ENCODE measurements at places on chromosomes 11 and 22.

DNA sequence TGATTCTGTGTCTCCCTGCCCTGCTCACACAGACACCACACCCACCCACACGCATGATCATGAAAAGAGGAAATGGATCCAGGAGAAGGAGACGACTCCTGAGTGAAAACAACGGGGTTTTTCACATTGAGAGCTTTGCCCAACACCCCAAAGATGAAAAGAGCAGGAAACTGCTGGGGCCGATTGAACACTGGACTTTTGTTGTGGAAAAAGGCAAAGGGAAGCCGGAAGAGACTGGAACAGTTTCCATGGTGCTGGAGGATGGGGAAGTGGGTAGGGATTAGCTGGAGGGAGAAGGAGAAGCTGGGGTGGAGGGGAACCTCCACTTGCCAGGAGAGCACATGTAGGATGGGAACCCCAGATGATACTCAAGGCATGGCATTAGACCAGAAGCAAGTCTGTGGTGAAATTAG, 5.2 kb upstream of the SLC43A3 start:
- no peak for DNase-seq

- no peak for DNase-seq
These were observed 38.2 kb upstream of the LYVE1 start for GRCh38 chr11:10606536-10607208.

- no peak for DNase-seq
These were observed 870.6 kb upstream of the LRRC4C start for GRCh38 chr11:42329929-42330565.

DNA sequence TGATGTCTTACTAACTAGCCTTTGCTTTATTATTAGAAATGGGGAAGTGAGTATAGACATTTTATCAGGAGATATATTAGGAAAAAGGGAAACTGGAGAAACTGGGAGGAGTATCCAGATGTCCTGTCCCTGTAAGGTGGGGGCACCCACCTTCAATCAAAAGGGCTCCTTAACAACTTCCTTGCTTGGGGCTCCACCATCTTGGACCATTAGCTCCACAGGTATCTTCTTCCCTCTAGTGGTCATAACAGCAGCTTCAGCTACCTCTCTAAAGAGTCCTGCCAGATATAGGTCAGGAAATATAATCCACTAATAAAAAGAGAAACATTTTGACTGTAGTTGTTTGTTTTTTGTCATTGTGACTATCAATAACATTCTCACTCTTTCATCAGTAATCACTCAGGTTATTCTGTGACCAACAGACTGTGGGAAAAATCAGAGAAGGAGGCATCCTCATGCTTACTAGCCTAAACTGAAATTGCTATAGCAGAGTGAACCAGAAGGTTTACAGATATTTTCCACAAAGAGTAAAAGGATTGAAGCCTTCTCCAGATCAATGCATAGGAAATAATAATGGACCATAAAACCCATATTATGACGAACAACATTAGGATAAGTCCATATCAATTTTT, 10.4 kb downstream of the OR51B4 start:
- DNase-seq, result no peak

- DNase-seq, result no peak
These were observed 291.5 kb downstream of the SWAP70 start for GRCh38 chr11:9955391-9955790.

- DNase-seq, result no peak
These were observed 23.5 kb downstream of the MUC6 start for GRCh38 chr11:1012740-1013630.

- no peak for DNase-seq
These were observed at the start of gene FREY1 for GRCh38 chr11:45906965-45907611. Gene FREY1, minus strand, starts transcription at chr11:45907271. Its CDS starts 26 bp downstream, at chr11:45907245.

DNA sequence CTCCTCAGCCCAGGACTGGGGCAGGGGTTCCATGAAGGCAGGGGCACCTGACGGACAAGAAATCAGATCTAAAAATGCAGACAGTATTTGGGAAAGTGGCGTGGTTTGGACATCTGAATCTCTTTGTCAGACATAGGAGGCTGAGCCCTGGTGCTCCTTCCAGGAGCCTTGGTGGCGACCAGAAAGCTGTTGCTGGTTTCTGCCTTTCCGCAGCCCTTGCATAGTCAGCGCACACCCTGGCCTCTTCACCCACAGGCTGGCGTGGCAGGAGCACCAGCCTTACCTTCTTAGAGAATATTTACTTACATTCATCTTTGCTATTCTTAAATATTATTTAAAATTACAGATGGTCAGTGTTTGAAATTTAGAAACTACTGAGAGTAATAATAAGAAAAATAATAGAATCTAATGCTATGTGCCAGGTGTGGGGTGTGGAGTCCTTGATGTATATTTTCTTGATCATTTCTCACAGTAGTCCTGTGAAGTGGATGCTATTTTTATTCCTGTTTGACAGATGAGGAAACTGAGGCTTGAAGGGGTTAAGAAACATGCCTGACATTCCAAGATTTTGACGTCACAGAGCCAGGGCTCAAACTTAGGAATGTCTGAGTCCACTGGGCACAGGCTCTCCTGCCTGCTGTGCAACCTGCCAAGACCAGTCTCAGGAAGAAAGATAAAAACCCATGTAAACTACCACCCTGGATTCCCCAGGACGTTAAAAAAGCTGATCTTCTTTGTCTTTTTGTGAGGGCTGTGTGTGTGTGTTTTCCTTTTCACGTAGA, 51.6 kb downstream of the TBC1D22A start:
- no peak for DNase-seq

DNA sequence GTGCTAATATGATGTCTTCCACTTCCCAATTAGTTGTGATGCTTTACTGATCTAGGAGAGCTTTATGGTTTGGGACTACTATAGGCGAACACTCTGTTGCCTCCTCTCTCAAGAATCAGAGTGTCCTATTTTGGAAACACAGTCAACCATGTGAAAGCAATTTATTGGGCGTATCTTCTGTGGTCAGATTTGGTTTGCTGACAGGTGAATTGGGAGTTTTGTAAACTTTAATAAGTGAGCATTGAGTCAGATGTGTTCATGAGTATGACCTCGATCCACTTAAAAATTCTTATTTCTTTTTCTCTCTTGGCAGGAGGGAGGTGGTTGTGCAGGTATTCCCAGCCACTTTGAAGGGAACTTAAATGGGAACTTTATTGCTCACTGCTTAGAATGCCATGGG, 4.4 kb downstream of the CAT start:
- no peak for DNase-seq

GRCh38 chr11:34749666-34750659, 129.1 kb downstream of the EHF start:
- DNase-seq, result no peak

- no peak for DNase-seq
These were observed 17.1 kb downstream of the USH1C start for GRCh38 chr11:17526931-17527627.

- DNase-seq, result no peak
These were observed 34.2 kb downstream of the MCM5 start for GRCh38 chr22:35434061-35434710.

- DNase-seq, result no peak
These were observed 14.9 kb upstream of the FXYD6 start for GRCh38 chr11:117891362-117891761.

DNA sequence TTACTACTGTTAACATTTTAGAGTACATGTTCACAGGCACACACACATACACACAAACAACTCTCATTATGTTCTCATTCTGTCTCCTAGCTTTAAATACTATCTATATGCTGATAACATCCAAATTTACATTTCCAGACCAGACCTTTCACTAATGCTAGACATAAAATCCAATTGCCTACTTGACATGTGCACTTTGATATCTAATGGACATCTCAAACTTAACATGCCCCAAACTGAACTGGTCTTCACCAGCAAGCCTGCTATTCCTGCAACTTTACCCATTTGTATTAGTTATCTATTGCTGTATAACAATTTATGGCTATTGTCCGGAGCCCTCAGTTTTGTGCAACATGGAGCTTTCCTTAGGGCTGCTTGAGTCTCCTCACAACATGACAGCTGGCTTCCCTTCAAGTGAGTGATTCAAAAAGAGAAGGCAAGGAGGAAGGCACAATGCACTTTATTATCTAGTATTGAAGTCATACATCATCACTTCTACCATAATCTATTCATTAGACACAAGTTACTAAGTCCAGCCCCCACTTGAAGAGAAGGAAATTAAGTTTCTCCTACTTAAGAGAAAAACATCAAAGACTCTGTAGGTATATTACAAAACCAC, 3.0 kb downstream of the SLC36A4 start:
- no peak for DNase-seq

GRCh38 chr22:38350444-38351359, 33.5 kb upstream of the CSNK1E start:
- DNase-seq, result no peak

- DNase-seq, result no peak
These were observed 26.6 kb upstream of the CASP4 start for GRCh38 chr11:104995001-104995408.

DNA sequence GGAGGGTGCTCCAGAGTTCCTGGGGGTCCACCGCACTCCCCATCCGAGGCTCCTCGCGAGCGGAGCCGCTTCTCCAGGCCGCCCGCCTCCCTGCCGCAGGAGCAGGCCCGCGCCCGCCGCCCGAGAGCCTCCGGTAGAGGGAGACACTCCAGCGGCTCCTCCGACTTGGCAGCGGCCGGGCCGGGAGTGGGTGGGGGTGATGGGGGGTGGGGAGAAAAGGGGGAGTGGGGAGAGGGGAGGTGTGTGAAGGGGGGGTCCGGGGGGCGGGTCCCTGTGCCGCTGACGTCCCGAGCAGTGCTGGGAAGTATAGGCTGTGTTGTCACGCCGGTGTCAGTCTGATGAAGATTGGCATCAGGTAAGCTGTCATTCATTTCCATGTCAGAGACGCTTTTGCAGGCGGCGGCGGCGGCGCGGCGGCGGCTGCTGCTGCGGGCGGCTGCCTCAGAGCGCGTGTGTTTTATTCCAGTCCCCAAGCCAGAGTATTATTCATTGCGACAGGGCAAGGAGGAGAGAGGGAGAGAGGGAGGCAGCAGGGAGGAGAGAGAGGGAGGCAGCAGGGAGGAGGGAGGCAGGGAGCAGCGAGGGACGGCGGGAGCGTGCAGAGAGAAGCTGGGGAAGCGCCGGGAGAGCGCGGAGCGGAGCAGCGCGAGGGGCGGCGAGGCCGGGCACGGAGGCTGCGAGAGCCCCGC, at the start of gene PKNOX2:
PKNOX2 (plus strand) TSS at position 330 of the 689 bp plus-strand sequence. CDS start 186,555 bp downstream, outside the sequence.
- peak; percentile 56 for DNase-seq

DNA sequence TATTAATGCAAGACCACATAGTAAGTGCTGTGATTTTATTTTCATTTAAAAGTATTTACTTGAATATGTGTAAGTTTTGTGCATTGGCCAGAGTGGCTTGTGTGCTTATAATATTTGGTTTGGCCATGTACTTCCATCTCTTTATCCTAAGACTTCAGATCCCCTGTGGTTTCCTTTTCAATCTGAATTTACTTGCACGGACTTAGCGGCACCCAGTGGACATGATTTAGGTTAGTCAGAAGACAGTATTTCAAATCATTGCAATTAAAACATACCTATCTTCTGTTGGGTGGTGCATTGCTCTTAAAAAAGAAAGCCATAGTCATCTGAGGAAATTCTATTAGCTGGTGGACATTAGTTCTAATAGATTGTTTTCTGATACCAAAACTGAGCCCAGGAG, 30.7 kb downstream of the PIWIL4 start:
- DNase-seq, result no peak

DNA sequence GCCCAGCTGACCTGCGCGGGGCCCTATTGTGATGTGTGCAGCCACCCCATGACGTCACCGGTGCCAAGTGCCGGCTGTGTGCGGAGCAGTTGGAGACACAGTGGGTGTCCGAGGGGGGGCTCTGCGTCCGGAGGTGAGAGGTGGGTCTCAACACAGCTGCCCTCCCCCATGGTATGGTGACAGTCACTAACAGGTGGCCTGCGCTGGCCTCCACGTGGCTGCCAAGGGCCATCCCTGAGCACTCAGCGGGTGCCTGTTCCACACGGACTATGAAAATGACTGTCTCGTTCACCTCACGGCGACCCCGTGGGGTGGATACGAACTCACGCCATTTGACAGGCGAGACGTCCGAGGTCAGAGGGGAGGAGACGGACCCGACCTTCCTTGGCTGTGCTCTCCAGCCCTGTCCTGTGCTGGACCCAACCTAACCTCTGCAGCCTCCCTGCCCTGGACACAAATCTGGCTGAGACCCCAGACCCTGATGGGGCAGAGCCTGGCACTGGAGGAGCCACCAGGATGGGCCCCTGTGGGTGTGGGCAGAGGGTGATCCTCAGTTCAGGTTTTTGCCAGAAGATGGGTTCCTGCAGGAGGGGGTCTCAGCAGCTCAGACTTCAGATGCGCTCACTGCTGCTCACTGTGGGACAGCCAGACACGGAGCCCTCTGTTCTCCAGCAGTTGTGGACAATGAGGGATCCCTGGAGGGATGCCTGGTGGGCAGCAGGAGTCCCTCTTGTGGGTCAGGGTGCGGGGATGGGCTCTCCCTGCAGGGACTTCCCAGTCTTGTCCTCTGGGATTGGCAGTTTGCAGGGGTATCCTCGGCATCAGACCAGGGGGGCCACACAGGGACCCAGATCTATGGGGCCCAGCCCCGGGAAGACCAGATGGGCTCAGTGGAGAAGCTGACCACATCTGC, 6.3 kb downstream of the HRAS start:
- DNase-seq, result no peak

DNA sequence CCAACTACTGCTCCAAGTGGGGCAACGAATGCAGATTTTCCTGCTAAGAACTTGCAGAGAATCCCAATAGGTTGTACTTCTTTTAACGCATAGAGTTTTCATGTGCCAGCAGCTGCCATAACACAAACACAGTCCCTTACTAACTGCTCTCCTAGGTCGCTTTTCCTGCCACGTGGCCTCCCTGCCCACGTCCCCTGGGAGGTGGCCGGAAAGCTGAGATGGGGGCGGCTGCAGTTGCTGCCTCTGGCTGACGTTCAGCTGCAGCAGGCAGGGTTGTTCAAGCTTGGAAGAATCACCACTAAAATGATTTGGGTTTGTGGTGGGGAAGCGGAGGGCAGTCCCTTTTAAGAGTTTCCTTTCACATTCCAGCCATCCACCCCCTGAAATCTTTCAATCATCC, 39.3 kb downstream of the ZNF202 start:
- no peak for DNase-seq

GRCh38 chr22:27935897-27936296, 16.8 kb upstream of the PITPNB start:
- DNase-seq, result no peak

DNA sequence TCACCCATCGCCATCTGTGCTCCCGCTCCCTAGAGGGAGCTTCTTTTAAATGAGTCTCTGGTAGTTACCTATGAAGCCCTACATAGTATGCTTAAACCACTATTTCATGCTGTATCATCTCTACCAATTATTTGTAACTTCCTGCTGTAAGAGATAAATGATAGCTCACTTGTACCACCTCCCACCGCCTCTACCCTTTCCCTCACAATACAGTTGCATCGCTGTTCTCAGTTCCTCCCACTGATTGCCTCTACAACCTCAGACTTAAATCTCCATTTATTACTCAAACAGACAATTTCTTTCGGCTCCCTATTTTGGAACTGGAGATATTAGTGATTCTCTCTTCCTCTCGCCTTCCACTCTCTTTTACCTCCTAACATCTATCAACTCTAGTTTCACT, 222.9 kb upstream of the ZC3H12C start:
- no peak for DNase-seq

GRCh38 chr11:93783765-93784144, 327 bp upstream of the MED17 start:
- no peak for DNase-seq

- peak; percentile 2 for DNase-seq
These were observed 39.3 kb downstream of the LARGE1 start for GRCh38 chr22:33880986-33881385.
